ENCODE measurements at places on chromosomes 3 and 15. TPM values are rescaled to one million over a fixed set of nuclear protein-coding genes. Genes with fewer than 3 reads are reported as not detected.
A peak's percentile ranks its signal among the peaks of the same experiment; 100 is the strongest.

CCDC174 gene
- total RNA-seq: 31.2 TPM

- H3K36me3 ChIP-seq: no peaks in the 10 kb centered on the region
- no peaks in the 10 kb centered on the region for H3K4me1 ChIP-seq
- no peak overlapping the region for H3K27ac ChIP-seq
- H3K27me3 ChIP-seq: no peaks in the 10 kb centered on the region
Observed at GRCh38 chr3:160129459-160130061, 95.7 kb upstream of the C3orf80 start.

- H3K36me3 ChIP-seq: no peaks in the 10 kb centered on the region
- H3K4me3 ChIP-seq: peak overlapping the region; percentile 99
- H3K27ac ChIP-seq: peak overlapping the region; percentile 86
- no peaks in the 10 kb centered on the region for H3K27me3 ChIP-seq
Observed at GRCh38 chr3:121748680-121749275, 763 bp downstream of the GOLGB1 start.

DNA sequence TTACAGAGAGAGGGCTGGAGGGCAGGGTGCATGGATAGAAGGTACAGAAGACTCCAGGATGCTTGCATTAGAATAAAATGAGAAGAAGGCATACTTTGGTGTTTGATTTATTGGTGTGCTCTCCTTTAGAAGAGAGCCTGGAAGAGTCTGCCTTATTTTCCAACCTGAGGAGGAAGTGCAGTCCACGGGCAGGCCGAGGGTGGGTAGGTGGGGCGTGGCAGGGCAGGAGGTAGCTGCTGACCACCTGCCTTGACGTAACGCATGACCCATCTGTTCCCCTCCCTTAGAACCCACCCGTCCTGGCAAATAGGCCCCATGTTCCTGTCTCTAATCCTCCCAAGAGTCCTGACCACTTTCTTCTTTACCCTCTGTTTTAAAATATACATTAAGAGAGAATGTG lies 222.3 kb upstream of the LYSMD4 start:
- H3K27ac ChIP-seq: no peak overlapping the region
- peaks cover 23% of the 10 kb centered on the region for H3K4me1 ChIP-seq
- no peaks in the 10 kb centered on the region for H3K27me3 ChIP-seq
- no peaks in the 10 kb centered on the region for H3K36me3 ChIP-seq
- no peak overlapping the region for H3K4me3 ChIP-seq

PRR20G gene
- total RNA-seq: not detected

- H3K27ac ChIP-seq: no peak overlapping the region
- no peaks in the 10 kb centered on the region for H3K36me3 ChIP-seq
- no peaks in the 10 kb centered on the region for H3K4me1 ChIP-seq
- no peak for DNase-seq
- H3K4me3 ChIP-seq: no peak overlapping the region
- H3K27me3 ChIP-seq: no peaks in the 10 kb centered on the region
Observed at GRCh38 chr3:128663151-128663550, 12.5 kb upstream of the RPN1 start.

Measured in vagina (tissue), 2 donors.